ENCODE measurements at places on chromosomes 1 and 21.
A peak's percentile ranks its signal among the peaks of the same experiment; 100 is the strongest.

DNA sequence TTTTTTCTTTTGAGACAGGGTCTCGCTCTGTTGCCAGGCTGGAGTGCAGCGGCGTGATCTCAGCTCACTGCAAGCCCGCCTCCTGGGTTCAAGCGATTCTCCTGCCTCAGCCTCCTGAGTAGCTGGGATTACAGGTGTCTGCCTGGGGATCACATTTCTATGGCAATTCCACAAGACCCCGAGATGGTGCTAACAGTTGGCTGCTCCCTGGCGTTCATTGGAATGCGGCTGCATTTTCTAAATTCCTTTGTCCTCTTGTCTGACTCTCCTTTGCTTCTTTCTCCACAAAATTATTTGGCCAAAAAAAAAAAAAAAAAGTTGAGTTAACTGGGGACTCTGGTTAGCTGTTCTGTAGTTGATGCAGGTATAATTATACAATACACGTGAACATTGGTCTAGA, 176.4 kb downstream of the ETS2 start:
- peak; percentile 64 for DNase-seq

DNA sequence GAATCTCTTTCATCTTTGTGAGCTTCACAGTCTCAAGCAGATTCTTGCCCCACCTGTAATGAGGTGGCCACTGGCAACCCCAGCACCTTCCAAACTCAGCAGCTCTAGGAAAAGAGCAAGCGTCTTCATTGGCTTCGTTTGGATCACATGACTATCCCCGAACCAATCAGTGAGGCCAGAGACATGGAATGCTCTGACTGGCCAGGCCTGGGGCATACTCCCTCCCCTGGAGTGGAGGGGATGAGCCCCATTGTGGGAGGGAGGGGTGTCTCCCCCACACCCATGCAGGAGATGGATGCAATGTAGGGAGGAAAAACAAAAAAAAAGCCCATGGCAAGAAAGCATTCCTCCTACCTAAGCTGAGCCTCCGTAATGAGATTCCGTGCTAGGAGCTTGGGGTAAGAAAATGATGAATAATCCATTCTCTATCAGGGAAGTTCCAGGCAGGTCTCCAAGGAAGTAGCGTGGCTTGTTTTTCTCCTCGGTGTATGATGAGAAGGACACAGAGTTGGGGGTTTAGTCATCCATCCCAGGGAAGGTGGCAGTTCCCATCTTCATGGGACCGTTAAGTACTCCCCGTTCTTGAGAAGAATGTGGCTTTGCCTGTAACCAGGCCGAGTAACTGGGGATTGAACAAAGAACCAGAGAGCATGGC, 32.7 kb downstream of the FHAD1 start:
- DNase-seq = no peak

DNA sequence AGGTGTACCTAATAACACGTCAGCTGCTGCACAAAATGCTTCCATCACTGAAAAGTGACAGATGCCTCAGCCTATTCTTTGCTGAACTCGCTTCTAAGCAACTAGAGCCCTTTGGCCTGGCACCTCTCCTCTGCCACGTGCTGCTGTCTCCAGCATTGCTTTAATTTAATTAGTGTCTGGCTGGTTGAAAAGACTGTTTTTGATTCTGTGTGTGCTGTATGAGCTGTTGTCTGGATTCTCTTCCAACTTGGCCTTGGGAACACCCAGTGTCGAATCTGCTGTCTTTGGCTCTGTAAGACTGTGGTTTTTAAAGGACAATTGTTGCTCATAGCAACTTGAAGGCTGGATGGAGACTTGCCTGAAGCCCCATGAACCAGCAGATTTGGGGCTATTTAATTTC, 109.5 kb downstream of the PSMG1 start:
- DNase-seq = no peak

DNA sequence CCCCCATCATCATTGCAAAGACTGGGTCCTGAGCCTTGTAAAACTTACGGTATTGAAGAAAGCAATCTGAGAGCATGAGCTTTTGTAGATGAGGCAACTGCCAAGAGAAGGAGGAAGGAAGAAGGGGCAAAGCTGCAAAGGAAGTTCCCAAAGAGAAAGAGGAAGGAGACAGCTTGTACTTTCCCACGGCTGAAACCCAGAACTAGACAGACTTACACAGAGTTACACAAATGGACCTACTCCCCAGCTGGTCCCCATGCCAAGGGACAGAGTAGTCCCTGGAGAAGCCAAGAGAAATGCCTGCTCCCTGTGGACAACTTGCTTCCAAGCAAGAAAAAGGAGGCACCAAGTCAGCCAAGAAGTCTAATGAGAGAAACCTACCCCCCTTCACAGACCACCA, 22.6 kb downstream of the SLC5A9 start:
- DNase-seq = no peak

DNA sequence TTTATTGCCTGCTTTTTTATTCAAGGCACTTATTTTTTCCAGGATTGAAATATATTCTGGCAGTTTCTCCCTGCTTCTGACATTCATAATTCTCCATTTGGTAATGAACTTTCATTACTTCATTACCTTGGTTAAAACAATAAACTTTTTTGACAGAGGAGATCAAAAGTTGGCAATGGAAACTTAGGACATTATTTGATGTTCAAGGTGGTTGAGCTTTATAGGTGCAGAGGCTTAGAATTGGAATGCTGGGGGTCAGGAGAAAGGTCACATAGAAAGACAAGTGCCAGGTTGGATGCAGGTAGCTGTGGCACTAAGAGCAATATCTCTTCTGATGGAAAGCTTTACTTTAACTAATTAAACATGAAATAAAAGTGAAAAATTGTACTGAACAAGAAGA, 152.4 kb downstream of the SPATA46 start:
- DNase-seq = no peak

DNA sequence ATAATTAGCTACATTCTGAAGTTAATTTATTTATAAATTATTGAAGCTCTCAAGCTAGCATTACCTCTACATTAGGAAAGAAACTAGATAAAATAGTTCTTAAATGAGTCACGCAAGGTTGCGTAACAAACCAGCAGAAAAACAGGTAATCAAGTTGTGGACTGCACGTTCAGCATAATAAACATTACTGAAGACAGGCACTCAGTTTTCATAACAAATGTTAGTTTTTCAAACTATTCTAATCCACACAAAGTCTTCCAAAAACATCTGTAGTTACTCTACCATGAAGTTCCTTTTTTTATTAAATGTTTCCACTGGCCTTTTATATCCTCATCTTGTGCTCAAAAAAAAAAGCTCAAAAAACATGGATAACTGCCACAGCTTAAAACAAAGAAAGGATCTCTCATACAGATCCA, 1.3 kb downstream of the TOR1AIP2 start:
- no peak for DNase-seq

GRCh38 chr1:25854554-25854953, 4.7 kb downstream of the AUNIP start:
- DNase-seq = no peak

- no peak for DNase-seq
Observed at GRCh38 chr1:202871367-202871766, 17.6 kb downstream of the RABIF start.

All from HTR-8/SVneo (cell line).